ENCODE measurements at places on chromosomes 1 and 21.

- no peak for DNase-seq
Measured at GRCh38 chr1:9846611-9847171, 22.9 kb upstream of the CLSTN1 start.

DNA sequence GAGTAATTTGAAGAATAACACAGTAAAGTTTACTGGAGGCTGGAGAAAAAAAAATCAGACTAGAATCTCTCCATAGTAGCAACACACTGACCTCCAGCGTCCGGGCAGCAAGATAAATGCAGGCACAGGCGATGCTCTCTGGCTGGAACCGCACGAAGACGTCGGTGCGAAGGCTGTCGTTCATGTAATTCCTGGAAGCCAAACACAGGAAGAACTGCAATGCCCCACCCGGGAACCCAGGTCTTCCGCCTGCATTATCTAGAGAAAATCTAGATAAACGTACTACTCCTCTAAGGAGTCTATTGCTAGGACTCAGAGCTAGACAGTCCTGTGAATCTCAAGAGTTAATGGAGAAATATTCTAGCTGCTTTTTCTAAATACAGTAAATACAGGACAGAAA is 8.5 kb downstream of the CCNL2 start:
- DNase-seq: no peak

- no peak for DNase-seq
Measured at GRCh38 chr1:66251546-66251945, 282.4 kb upstream of the SGIP1 start.

DNA sequence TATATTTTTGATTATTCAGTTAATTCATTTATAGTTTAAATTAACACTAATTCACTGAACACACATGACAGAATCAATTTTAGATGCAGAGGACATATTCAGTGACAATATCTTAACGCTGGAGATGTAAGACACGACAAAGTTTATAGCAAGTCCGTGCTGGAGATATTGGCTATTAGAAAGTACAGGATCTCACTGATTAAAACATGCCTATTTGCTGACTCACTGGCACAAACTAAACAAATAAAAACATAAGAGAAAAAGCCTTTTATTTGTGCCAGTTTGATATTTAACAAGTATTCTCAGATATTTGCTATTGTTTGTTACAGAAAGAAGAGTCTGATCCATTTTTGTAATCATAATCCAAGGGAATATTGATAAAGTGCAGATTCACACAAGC is 1122.9 kb upstream of the B3GALT2 start:
- DNase-seq: no peak

DNA sequence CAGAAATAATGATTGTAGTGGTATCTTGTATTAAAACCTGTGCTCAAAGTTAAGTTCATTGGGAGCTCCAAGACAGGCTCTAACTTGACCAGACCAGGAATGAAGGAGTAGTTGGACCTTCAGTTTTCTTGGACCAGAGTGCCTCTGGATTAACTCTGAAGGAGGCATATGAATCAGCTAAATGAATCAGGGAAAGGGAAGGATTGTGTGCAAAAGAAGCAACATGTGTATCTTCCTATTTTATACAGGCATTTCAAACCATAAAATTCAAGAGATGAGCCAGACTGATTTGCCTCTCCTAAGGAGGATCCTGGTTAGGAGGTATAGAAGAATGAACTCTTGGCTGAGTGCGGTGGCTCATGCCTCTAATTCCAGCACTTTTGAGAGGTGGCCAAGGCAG is 71.4 kb downstream of the CC2D1B start:
- DNase-seq: no peak

GRCh38 chr1:2349806-2350205 is 41.5 kb downstream of the MORN1 start:
- no peak for DNase-seq

- DNase-seq: no peak
Measured at GRCh38 chr1:167950569-167950968, 13.7 kb upstream of the MPC2 start.

DNA sequence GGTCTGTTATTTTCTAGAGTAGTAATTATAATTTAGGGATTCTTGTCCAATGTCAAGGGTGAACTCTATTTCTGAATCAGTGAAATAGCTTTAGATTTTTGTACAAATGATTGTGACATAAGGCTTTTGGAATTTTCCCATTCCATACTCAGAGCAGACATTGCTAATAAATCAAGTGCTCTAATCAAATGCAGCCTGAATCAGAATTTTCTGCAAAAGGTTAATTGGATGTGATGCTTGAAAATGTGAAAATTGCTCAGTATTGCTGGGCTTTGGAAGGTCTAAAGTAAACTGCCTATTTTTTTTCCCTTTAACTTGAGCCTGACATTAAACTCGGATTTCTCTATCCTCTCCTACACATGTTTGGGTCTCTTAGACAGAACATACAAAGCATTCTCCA is 23.2 kb downstream of the SGIP1 start:
- DNase-seq: no peak

DNA sequence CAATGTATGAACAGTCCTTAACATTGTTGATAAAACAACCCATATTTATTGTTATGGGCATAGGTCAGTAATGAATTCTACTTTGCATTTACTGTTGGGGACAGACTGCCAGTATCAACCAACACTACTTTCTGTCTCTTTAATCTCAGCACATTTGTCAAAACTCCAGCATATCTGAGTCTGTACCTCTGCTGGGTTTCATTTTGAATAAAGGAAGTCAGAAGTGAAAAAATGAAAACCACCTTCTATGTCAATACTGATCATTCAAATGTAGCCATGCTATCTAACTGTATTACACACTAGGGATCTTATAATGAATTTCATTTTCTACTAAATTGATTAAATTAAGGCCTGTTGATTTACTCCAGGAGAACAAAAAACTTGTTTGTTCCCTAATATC is 24.2 kb upstream of the CXADR start:
- no peak for DNase-seq

DNA sequence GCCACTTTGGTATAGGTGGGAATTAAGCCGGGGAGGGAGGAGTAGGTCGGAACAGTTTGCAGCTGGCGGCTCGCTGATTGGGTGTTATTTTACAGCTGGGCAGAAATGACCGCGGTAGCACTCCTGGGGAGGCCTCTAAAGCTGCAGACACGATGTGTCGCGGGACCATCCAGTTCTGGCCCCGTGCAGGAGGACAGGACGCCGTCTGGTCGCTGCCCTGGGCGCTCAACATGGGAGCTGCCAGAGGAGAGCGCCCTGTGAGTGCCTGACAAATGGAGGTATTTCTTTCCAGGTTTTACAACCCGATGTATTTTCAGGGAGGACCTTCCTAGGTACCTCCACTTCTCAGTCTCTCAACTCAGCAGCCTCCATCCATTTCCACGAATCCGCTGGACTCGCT is 46.2 kb downstream of the CDC7 start:
- no peak for DNase-seq

DNA sequence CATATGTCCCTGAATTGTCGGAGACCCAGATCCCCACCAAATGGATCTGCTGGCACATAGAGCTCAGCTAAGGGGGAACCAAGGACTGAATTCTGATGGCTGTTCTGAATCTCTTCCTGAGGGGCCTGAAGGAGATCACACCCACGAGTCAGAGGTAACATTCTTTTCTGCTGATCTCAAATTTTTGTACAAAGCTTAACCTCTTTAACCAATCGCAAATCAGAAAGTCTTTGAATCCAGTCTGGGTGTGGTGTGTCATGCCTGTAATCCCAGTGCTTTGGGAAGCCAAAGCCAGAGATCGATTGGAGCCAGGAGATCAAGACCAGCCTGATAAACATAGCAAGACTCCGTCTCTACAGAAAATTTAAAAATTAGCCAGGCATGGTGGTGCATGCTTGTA is 62.8 kb upstream of the PRRC2C start:
- no peak for DNase-seq

DNA sequence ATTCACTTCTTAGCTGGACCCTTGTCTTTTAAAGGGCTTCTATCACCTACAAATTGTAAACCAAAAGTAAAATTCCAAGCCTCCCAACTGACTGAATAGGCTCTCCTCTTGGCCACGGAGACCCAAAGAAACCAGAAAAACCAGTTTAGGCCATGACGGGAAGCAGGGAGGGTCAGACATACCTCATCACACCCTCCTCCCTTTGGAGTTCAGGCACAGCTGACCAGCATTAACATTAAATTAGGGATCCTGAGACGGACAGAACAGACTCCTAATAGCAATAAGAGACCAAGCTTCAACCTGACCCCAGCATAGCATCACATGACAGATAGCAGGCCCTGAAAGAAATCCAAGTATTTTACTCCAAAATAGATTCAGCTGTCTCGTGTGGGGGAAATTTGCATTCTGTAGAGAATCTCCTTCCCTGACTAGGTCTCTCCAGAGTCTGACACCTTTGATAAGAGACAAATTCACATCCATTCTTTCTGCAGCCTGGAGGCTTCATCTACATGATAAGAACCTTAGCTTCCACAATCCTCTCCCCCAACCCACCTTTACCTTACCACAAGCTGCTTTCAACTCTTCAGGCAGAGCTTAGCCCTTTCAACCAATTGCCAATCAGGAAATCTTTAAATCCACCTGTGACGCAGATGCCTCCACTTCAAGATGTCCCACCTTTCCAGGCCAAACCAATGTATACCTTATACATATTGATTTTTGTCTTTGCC is 177.1 kb upstream of the RAB4A start:
- DNase-seq: no peak

DNA sequence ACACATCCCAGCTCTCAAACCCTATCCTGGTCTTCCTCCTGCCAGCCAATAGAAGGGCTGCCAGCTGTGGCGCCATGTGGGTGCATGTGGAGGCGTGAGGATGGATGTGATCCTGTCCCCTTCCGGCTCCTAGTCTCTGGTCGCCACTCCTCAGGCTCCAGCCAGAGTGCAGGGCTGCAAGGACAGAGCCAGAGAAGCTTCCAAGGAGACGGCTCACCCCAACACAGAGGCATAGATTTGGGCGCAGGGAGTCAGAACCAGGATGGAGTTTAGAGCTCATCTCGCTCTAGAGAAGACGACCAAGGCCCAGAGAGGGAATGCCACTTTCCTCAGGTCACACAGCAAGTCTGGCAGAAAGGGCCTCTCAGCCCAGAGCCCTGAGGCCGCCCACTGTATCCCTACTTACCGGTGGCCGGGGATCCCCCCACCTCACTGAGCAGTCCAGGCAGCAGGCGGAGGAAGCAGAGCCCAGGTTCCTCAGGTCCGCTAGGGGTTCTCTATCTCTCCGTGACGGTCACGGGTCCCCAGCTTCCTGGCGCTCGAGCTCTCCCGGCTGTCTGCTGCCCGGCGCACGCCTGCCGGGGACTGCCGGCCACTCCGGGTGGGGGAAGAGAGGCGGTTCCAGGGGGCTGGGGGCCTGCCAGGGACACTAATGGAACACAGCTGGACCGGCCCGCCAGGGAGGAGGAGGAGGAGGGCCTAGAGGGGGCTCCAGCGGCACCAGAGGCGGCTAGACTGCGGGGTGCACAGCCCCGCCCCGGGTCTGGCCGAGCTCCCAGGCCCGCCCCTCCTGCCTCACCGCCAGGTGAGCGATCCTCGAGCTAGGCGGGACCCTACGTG is at the start of gene COL16A1:
Gene COL16A1, minus strand, starts transcription at position 587 of the 840 bp plus-strand sequence. CDS start 1,824 bp downstream, outside the sequence.
- DNase-seq: no peak

- DNase-seq: no peak
Measured at GRCh38 chr1:80170811-80171485, 1164.4 kb upstream of the ADGRL4 start.

DNA sequence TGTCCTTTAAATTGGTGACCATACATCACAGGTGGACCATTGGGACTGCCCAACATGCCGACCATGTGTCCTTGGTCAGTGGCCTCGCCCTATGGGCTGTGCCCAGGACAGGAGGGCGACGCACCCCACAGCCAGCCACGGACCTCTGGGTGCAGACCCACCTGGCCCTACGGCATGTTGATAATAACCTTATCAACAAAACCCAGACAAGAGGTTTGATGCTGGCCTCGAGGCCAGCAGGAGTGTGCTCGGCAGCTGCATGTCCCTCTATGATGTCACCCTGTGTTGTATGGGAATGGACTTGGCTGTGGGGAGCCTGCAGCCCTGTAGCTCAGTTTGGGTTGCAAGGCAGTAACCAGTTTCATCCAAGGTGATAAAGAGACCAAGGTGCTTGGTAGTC is 32.1 kb downstream of the SLC37A1 start:
- DNase-seq: no peak

DNA sequence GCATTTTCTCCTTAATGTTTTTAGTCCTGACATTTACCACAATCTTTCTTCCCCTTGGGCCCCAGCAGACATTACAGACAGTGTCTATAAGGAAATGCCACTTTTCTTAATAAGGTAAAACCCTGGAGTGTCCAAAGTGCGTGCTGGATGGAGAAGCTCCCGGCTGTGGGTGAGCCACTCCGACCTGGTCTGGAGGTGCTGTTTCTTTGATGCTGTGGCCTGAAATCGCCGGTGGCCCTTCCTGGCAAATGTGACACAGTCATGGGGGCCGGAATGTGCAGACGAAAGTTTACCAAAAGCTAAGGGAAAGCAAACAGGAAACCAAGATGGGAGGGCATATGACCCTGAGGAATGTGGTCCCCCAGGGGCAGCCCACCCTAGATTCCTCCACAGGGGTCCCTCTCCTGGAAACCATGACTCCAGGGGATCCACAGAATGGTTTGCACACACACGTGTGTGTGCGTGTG is 77.9 kb downstream of the FHAD1 start:
- no peak for DNase-seq

GRCh38 chr1:204943495-204943894 is 72.8 kb downstream of the NFASC start:
- no peak for DNase-seq
